Naive thymus-derived CD8-positive, alpha-beta T cell (primary cell): ENCODE measurements at places on chromosomes 13 and 19. TPM values are rescaled to one million over a fixed set of nuclear protein-coding genes. Genes with fewer than 3 reads are reported as not detected.

- no peak for DNase-seq
Measured at GRCh38 chr19:15210323-15210781, 9.6 kb upstream of the NOTCH3 start.

DNA sequence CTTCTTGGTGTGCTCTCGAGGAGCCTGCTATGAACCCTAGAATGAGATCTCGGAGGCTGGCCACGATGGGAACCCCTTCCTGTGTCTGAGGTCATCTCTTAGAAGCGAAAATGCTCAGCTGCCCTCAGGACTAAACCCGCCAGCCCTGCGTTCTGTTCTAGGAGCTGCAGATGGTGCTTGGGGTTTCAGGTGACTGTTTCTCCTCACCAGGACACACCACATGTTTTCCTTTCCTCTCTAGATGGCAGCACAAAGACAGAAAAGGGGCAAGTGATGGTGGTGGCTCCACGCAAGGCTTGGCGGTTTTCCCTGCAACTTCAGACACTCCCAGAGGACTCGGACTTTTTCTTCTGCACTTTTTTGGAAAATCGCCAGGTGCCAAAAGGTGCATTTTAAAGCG lies 60.1 kb downstream of the RNASEH2B start:
- DNase-seq = no peak

DNA sequence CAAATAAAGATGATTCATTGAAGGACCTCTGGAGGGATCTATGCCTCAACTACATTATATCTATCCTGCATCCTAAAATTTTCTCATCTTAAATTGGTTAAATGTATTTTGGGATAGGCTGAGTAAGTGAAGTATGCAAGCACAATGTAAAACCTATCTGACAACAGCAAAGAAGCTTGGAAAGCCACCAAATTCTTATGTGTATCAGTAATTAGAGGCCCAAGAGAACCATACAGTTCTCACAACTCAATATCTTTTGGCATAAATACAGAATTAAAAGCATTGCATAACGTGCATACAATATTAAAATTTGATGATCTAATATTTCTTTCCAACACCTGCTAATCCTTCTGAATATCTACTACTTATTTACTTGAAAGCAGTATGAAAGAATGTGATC lies 13.0 kb downstream of the POSTN start:
- DNase-seq = no peak

KLC3 gene
- not detected for total RNA-seq

CLC gene
- not detected for total RNA-seq

KASH5 gene
- total RNA-seq = 0.36 TPM

AKT2 gene
- 210 TPM for total RNA-seq
